ENCODE measurements at places on chromosomes 5 and 9.

- DNase-seq = no peak
These were observed 69.1 kb upstream of the TJP2 start for GRCh38 chr9:69104830-69105527.

GRCh38 chr9:131296460-131296859 is 6.9 kb downstream of the PLPP7 start:
- DNase-seq = no peak

- peak; percentile 66 for DNase-seq
These were observed 211.2 kb upstream of the TBCA start for GRCh38 chr5:77987331-77987730.

GRCh38 chr9:8555762-8556500 is 756.4 kb upstream of the DMAC1 start:
- DNase-seq = no peak

- no peak for DNase-seq
These were observed 94.8 kb downstream of the LHFPL2 start for GRCh38 chr5:78553580-78554353.

DNA sequence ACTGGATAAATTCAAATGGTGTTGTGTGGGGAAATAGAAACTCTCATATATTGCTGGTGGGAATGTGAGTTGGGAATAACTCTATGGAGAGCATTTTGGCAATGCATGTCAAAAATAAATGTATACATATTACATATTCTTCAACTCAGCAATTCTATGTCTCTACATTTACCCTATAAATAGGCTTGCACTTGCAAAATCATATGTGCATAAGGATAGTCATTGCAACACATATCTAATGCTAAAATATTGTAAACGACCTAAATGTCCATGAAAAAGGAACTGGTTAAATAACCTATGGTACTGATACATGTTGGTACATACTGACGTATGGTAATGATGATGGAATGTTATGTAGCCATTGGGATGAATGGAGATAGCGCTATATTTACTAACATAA is 94.5 kb upstream of the CHD1 start:
- DNase-seq = no peak

GRCh38 chr5:166441-167372 is 24.6 kb upstream of the LRRC14B start:
- DNase-seq = no peak

- DNase-seq = no peak
These were observed 108.7 kb downstream of the MAST4 start for GRCh38 chr5:66704790-66705425.

- DNase-seq = no peak
These were observed 235.7 kb upstream of the ADAMTSL1 start for GRCh38 chr9:18238254-18238653.

DNA sequence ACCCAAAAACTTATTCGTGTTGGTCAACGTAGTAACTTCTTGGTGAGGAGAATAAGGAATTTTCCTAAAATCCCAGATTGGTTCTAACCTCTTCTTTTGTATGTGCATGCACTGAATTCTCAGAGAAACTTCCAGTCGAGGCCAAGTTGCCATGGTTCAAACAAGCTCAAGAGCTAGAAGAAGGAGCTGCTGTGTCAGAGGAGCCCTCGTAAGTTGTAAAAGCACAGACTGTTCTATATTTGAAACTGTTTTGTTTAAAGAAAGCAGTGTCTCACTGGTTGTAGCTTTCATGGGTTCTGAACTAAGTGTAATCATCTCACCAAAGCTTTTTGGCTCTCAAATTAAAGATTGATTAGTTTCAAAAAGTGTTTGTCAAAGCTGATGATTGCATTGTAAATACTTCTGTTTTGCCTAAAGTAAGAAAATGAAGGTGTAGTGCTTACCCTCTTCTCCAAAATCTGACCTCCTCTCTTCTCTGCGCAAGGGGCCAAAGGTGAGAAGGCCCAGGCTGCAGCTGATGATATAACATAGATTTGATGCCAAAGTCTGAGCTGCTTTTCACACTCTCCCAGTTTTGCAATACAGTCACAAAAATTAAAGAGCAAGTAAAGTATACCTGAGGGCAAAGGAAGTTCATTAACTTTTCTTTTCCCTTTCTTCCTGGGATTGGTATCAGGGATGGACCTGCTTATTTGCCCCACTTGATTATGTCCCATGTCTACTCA is 210.8 kb downstream of the ADAMTSL1 start:
- peak; percentile 30 for DNase-seq

DNA sequence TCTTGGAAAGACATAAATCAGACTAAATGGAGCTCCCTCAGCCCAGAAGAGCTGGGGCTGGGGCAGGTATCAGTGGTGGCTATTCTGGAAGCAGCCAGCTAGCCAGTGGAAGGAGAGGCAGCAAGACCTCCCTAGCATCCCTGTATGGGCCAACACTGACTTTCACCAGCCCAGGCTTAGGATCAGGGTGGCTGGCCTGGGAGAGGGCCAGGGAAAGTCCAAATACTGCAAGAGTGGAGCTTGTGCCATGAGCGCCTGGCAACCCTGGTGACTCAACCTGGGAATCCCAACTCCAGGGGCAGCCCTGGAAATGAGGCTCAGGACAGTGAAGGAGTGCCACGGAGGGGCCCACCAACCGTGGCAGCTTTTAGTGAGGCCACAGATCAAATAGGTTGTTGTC is 7.6 kb upstream of the IRF1 start:
- DNase-seq = no peak

- no peak for DNase-seq
These were observed 58.4 kb downstream of the WHRN start for GRCh38 chr9:114446672-114447450.

DNA sequence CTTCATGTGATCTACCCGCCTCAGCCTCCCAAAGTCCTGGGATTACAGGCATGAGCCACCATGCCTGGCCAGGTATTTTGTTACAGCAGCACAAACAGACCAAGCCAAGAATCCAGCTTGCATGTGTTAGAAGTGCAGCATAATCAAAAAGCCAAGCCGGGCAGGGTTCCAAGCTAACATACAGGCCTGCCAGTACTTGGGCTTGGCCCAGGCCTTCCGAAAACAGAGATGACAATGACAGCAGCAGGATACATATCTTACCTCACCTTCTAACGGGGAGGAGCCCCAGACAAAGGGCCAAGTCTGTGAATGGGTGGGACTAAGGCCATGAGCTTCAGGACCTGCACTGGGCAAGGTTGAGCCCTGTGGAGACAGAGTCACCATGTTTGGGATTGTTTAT is 91.4 kb upstream of the ZNF462 start:
- no peak for DNase-seq

GRCh38 chr9:131578731-131579504 is 33.6 kb downstream of the PRRT1B start:
- peak; percentile 29 for DNase-seq

DNA sequence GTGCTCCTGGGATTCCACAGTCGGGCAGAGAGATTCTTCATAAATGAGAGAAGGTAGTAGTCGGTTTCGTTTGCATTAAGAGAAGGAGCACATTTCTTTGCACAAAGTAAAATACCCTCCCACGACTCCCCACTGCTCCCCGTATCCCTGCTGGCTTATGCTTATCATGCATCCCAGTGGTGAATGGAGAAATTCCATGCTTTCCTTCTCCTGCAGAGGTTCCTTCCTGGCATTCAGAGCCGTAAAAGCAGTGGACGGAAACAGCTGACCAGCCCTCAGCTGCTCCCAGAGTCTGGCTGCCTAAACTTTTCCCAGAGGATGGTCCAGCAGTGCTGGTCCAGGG is 93.1 kb downstream of the C9orf152 start:
- DNase-seq = no peak

DNA sequence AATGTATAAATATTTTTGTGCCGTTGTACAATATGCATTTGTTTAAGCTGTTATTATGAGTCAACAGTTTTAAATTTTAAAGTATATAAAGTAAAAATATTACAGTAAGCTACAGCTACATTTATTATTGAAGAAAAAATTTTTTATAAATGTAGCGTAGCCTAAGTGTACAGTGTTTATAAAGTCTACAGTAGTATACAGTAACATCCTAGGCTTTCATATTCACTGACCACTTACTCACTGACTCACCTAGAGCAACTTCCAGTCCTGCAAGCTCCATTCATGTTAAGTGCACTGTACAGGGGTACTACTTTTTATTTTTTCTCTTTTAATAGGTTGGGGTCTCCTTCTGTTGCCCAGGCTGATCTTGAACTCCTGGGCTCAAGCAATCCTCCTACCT is 30.6 kb downstream of the SIL1 start:
- DNase-seq = no peak

DNA sequence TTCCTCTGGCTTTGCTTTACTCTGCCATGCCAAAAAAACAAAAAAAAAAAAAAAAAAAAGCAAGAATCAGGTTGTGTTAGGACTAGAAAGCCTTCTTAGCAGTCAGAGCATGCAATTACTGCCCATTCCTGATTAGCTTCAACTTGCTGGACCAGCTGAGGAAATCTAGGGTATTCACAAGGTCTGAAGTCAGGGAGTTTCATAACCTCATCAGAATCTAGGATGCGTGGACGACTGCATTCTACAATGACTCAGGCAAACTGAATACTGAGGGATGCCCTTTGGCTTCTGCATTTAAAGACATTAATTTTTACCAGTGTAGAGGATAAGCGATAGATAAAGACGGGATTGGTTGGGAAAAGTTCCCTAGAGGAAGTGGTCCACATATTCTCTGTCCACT is 39.2 kb upstream of the SHOC1 start:
- DNase-seq = no peak

GRCh38 chr5:103111468-103111867 is 8.5 kb downstream of the GIN1 start:
- DNase-seq = no peak

DNA sequence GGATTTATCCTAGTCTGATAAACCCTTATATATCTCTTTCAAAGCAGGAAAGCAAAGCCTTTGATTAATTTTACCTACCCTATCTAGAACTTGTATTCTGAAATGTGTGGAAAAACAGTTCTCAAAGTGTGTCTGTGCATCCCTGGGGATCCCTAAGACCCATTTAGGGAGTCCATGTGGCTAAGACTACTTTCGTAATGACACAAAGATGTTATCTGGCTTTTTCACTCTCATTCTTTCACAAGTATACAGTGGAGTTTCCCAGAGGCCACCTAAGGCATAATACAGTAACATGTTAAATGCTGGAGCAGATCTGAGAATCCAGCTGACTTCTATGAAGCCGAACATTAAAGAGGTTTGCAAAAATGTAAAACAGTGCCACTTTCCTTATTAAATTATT is 54.3 kb upstream of the TNFSF15 start:
- no peak for DNase-seq

DNA sequence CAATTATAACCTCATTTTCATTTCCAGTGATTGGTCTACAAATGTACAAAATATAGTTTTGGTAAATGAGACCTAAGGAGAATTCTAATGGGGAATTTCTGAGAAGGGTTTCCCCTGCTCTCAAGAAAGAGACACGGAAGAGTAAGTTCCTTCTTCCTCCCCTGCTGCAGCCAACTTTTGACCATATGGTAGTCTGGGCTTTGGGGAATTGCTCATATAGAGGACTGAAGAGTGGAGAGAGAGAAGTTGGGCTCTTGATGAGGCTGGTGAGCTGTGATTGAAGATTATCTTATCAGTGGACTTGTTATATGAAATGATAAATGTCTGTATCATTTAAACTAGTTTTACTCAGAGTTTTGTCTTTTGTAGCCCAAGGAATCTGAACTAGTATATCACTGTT is 4.3 kb upstream of the LNPEP start:
- no peak for DNase-seq

DNA sequence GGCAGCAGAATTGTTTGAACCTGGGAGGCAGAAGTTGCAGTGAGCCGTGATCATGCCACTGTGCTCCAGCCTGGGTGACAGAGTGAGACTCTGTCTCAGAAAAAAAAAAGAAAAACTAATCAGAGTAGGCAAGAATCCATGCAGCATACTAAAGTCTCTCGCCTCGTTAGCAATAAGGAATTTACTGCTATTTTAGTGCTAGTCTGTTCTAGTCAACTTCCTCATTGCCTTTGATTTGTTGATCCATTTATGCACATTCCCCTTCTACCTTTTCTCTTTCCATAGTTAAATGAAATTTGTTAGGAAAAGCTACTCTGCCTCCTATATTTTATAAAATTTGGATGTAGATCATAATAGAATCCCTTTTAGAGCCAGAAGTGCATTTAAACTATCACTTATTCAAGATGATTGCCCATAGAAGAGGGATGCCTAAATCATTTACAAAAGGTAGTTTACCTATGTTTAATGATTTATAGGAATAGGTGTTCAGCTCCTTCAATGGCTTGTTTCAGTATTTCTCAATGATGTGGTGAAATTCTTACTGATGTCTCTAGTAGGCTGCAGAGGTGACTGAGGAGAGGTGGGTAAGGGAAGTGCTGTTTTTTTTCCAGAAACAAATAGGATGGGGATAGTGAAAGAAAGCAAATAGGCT is 1.9 kb downstream of the LRRC19 start:
- no peak for DNase-seq

- no peak for DNase-seq
These were observed 73.9 kb upstream of the PCSK1 start for GRCh38 chr5:96506866-96507527.

- no peak for DNase-seq
These were observed 140.4 kb upstream of the VLDLR start for GRCh38 chr9:2481216-2481615.

GRCh38 chr5:180289433-180289832 is 2.5 kb downstream of the MAPK9 start:
- DNase-seq = no peak

- DNase-seq = no peak
These were observed 109.1 kb upstream of the ELL2 start for GRCh38 chr5:96070622-96071225.

- DNase-seq = no peak
These were observed 51.7 kb downstream of the CPLANE1 start for GRCh38 chr5:37197340-37198050.

GRCh38 chr9:88814577-88814976 is 176.7 kb upstream of the S1PR3 start:
- DNase-seq = no peak

GRCh38 chr9:125409637-125410521 is 148.3 kb downstream of the GAPVD1 start:
- DNase-seq = no peak

DNA sequence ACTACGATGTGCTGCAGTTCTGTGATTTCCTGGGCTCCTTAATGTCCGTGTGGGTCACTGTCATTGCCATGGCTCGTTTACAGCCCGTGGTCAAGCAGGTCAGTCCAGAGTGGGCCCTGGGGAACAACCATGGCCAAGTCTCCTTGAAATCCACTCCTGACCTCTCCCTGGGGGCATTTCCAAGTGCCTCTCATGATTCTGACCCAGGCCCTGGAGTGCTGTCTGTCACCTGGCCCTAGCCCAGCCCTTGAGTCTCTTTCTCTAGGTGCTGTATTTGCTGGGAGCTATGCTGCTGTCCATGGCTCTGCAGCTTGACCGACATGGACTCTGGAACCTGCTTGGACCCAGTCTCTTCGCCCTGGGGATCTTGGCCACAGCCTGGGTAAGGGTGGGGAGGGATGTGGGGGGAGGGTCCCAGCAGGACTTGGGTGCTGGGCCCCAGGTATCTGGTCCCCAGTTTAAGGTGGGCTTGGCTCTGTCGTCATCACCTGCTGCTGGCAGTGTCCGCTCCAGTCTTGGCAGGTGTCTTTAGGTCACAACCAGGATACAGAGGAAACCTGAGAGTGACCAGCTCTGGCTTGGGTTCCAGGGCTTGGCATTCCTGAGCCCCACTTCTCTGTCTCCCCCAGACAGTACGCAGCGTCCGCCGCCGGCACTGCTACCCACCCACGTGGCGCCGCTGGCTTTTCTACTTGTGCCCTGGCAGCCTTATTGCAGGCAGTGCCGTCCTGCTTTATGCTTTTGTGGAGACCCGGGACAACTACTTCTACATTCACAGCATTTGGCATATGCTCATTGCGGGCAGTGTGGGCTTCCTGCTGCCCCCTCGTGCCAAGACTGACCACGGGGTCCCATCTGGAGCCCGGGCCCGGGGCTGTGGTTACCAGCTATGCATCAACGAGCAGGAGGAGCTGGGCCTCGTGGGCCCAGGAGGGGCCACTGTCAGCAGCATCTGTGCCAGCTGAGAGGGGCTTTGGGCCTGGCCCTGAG is 17.0 kb downstream of the OR13J1 start:
- DNase-seq = no peak

Measured in midbrain (tissue), 1 donor.